ENCODE measurements at places on chromosomes 7 and 10. TPM values are rescaled to one million over a fixed set of nuclear protein-coding genes. Genes with fewer than 3 reads are reported as not detected.
A peak's percentile ranks its signal among the peaks of the same experiment; 100 is the strongest.

PNLIPRP2 gene
- total RNA-seq = not detected

GDF10 gene
- total RNA-seq = not detected

ZNF862 gene
- total RNA-seq = 17.4 TPM

DNA sequence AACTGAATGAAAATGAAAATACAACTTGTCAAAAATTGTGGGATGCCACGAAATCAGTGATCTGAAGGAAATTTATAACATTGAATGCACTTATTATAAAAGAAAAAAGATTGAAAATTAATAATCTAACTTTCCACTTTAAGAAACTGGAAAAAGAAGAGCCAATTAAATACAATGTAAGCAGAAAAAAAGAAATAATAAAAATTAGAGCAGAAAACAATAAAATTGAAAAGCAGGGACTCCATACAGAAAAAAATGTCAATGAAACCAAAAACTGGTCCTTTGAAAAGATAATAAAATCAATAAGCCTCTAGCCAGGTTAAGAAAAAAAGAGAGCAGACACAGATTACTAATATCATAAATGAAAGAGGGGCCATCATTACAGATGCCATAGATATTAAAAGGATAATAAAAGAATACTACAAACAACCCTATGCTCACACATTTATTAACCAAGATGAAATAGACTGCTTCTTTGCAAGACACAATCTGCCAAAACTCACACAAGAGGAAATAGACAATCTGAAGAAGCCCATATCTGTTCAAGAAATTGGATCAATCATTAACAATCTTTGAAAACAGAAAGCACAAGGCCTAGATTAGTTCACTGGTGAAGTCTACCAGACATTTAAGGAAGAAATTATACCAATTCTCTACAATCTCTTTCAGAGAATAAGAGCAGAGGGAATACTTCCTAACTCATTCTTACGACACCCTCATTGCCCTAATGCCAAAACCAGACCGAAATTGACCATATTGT is 233.8 kb upstream of the NEBL start:
- H3K27me3 ChIP-seq = no peaks in the 10 kb centered on the region
- H3K36me3 ChIP-seq = no peaks in the 10 kb centered on the region

DNA sequence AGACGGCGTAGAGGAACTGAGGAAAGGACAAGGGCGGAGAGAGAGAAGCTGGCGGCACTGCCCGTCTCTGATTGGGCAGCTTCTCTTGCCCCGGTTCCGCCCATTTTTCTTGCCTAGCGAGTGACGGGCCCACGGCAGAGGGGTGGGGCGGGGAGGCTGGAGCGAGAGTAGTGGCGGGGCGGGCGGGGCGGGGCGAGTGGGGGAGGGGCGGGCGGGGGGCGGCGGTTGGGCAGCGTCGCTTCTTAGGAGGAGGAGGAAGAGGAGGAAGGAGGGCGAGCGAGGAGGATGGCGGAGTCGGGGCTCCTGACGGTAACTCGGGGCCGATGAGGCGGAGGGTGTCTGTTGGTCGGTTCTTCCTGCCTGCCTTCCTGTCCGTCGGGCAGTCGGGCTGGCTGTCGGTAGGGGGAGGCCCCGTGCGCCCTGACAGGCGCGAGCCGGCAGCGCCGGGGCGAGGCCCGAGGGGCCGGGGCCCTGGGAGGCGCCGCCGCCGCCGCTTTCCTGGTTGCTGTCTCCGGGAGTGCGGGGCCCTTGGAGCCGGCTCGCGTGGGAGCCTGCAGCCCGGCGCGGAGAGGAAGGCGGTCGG is at the start of gene SHOC2:
Gene SHOC2 (plus strand): TSS at position 256 of the 583 bp plus-strand sequence. CDS start 44,755 bp downstream, outside the sequence.
- H3K4me1 ChIP-seq = peaks cover 28% of the 10 kb centered on the region
- peaks cover 18% of the 10 kb centered on the region for H3K36me3 ChIP-seq
- no peaks in the 10 kb centered on the region for H3K27me3 ChIP-seq
- no peak for DNase-seq
- peak within 1 kb of the TSS; percentile 100 for H3K27ac ChIP-seq

GRCh38 chr7:43431020-43431595 is 151.8 kb upstream of the STK17A start:
- H3K27me3 ChIP-seq = no peaks in the 10 kb centered on the region
- H3K4me3 ChIP-seq = no peak overlapping the region
- H3K36me3 ChIP-seq = peaks cover 4% of the 10 kb centered on the region
- H3K4me1 ChIP-seq = no peaks in the 10 kb centered on the region
- DNase-seq = no peak

- no peak overlapping the region for H3K27ac ChIP-seq
- H3K36me3 ChIP-seq = peaks cover 12% of the 10 kb centered on the region
- no peak for DNase-seq
- H3K4me1 ChIP-seq = peaks cover 6% of the 10 kb centered on the region
- no peak overlapping the region for H3K4me3 ChIP-seq
Measured at GRCh38 chr10:24574578-24575155, 149.0 kb downstream of the ARHGAP21 start.

DNA sequence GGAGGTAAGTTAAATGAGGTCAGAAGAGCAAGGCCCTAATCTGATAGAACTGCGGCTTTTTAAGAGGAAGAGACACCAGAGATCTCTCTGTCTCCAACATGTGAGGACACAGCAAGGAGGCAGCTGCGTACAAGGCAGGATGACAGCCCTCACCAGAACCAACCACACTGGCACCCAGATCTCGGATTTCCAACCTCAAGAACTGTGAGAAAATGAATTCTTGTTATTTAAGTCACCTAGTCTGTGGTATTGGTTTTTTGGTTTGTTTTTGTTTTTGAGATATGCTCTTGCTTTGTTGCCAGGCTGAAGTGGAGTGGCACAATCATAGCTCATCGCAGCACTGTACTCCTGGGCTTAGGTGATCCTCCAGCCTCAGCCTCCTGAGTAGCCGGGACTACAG is 127.2 kb downstream of the DLG5 start:
- DNase-seq = no peak
- peaks cover 21% of the 10 kb centered on the region for H3K4me1 ChIP-seq
- no peaks in the 10 kb centered on the region for H3K27me3 ChIP-seq
- H3K27ac ChIP-seq = no peak overlapping the region
- H3K4me3 ChIP-seq = no peak overlapping the region

Measured in MCF 10A (cell line).